Activated T-helper 2 cell treated with anti-CD3 and anti-CD28 coated beads, Interferon-gamma antibody, Interleukin-2, Interleukin-4, amounts not matched to agents 10 μg/mL and 5 μg/mL and 100 μg/mL, durations not matched to agents 14 hours and 24 hours and 36 hours (primary cell): ENCODE measurements at places on chromosomes 5 and 9. TPM values are rescaled to one million over a fixed set of nuclear protein-coding genes. Genes with fewer than 3 reads are reported as not detected.

DNA sequence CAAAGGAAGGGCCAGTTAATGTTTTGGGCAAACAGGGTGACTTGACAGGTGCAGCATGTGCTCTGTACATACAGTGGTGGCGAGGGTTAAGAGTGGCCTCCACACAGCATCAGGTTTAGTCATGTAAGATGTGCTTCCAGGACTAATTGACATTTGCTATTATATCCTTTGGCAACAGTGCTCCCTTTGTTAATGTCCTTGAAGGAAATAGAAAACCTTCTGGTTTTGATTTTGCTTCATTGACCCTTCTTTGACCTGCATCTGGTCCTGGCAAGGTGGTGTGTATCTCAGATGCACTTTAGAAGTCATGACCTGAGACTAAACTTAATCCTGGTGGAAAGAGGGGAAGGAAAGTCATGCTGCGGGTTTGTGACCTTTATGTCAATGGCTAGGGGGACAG lies 440.0 kb downstream of the ENC1 start:
- no peak for DNase-seq

The ACTBL2 gene
- total RNA-seq, result not detected in 2 replicates

DNA sequence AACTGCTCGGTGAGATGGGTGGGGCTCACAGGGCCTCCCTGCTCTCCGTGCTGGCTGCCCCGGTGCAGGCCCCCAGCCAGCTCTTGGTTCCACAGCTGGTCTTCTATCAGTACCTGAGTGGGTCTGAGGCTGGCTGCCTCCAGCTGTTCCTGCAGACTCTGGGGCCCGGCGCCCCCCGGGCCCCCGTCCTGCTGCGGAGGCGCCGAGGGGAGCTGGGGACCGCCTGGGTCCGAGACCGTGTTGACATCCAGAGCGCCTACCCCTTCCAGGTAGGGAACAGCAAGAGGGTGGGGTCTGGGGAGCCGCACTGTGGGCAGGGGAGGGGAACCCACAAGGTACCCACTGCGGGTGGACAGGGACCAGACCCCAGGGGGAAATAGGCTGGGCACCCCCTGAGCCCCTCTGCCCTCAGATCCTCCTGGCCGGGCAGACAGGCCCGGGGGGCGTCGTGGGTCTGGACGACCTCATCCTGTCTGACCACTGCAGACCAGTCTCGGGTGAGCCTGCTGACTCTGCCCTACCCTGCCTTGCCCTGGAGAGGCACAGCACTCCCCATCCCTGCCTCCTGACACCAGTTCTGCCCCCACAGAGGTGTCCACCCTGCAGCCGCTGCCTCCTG lies 2.8 kb downstream of the MAMDC4 start:
- DNase-seq, result no peak

DNA sequence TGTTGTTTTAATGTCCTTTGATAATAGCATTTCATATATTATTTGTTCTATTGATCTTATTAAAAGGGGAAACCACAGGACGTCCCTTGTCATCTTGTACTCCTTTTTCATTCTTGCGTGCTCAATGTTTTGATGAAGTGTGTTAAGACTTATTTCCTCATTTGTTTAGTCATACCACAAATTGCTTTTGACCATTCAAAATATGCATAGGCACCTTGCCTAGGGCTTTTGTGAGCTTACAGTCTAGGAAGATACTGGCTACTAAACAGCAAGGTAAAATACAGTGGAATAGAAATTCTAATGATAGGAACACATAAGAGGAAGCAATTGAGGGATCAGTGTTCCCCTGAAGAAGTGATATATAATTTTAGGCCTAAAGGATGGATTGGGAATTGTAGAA lies 190.3 kb downstream of the WDR70 start:
- no peak for DNase-seq

DNA sequence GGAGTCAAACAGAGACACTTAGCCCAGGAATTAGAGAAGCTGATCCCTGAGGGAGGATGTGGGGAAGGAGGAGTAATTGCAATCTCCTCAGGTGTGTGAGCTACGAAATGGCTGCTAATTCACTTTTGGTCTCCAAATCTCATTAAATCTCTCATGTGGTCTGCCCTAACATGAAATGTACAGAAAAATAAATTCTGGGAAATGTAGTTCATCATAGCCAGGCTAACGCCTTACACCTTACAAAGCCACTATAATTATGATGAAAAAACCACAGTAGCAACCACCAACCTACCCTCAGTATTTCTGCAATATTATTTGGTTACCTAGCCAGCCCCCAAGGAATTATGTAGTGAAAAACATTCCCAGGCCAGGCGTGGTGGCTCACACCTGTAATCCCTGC lies 354.0 kb downstream of the TMEM167A start:
- DNase-seq, result no peak

The IL13 gene
- total RNA-seq, result 777 and 830 TPM in 2 replicates

- DNase-seq, result no peak
Measured at GRCh38 chr9:4021621-4022213, 278.2 kb downstream of the GLIS3 start.

DNA sequence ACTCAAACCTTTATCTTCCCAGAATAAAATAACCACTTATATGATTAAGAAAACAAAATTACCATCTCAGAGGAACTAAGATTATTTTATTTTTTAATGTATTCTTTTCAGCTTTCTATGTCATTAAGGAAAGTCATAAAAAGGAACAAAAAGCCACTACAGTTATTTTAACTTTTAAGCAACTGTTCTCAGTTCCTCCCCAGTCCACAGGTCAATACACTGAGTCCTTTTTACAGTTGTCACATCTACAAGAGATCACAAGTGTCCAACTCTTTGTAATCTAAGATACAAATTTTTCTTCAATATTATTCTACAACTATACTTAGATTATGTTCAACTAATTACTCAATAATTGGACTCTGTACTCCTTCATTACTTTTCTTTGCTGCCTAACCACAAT lies 782.8 kb upstream of the ACO1 start:
- DNase-seq, result no peak

The EMB gene
- 77.6 and 78.6 TPM in 2 replicates for total RNA-seq

DNA sequence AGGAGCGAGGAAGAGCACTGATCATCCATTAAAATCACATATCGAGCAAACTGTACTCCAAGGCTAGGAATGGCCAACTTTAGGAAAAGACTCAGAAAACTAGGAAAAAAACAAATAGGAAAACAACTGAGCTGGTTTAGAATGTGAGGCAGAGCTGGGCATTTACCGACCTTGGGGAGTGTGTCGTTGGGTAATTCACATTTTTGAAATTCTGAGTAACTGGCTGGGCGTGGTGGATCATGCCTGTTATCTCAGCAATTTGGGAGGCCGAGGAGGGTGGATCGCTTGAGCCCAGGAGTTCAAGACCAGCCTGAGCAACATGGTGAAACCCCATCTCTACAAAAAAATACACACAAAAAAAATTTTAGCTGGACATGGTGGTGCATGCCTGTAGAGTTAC lies 70.1 kb downstream of the ZFAND5 start:
- DNase-seq, result no peak

DNA sequence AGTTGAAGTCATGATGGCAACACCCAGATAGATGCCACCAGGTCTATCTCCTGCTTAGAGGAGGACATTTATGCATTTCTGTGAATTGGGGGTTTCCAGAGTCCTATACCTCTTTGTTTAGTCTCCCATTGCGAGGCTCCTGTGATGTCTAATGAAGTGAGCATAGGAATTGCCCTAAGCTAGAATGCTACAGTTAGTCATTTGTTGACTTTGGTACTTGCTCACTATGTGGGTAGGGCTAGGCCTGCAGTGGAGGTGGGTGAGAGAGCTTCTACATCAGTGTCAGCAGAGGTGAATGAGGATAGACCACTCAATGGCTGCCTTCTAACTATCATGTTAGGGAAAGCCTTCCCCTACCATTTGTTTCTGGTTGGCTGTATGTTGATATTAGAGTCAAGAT lies 173.3 kb upstream of the POC5 start:
- no peak for DNase-seq

The OTULINL gene
- 17.0 and 20.9 TPM in 2 replicates for total RNA-seq
